ENCODE measurements at places on chromosomes 2 and 18. TPM values are rescaled to one million over a fixed set of nuclear protein-coding genes. Genes with fewer than 3 reads are reported as not detected.

Gene IL1B
- total RNA-seq = 15.5 TPM

Gene SERPINB3
- 0.68 TPM for total RNA-seq

Gene ADGRF3
- 0.59 TPM for total RNA-seq

Gene TSPYL6
- not detected for total RNA-seq

Gene PCARE
- not detected for total RNA-seq

Data from Calu3 (cell line).